ENCODE measurements at places on chromosomes 7 and 10. TPM values are rescaled to one million over a fixed set of nuclear protein-coding genes. Genes with fewer than 3 reads are reported as not detected.

The ZNF365 gene
- polyA plus RNA-seq: 7.0 TPM

The VAX1 gene
- not detected for polyA plus RNA-seq

The CALN1 gene
- polyA plus RNA-seq: not detected

The PSPH gene
- polyA plus RNA-seq: 6.6 TPM

The WIPF3 gene
- polyA plus RNA-seq: not detected

The GRM8 gene
- polyA plus RNA-seq: not detected

The ESYT2 gene
- polyA plus RNA-seq: 55.3 TPM

The LRGUK gene
- not detected for polyA plus RNA-seq

The KIF11 gene
- polyA plus RNA-seq: 3.1 TPM

The MMRN2 gene
- polyA plus RNA-seq: not detected

The CPXM2 gene
- not detected for polyA plus RNA-seq

DNA sequence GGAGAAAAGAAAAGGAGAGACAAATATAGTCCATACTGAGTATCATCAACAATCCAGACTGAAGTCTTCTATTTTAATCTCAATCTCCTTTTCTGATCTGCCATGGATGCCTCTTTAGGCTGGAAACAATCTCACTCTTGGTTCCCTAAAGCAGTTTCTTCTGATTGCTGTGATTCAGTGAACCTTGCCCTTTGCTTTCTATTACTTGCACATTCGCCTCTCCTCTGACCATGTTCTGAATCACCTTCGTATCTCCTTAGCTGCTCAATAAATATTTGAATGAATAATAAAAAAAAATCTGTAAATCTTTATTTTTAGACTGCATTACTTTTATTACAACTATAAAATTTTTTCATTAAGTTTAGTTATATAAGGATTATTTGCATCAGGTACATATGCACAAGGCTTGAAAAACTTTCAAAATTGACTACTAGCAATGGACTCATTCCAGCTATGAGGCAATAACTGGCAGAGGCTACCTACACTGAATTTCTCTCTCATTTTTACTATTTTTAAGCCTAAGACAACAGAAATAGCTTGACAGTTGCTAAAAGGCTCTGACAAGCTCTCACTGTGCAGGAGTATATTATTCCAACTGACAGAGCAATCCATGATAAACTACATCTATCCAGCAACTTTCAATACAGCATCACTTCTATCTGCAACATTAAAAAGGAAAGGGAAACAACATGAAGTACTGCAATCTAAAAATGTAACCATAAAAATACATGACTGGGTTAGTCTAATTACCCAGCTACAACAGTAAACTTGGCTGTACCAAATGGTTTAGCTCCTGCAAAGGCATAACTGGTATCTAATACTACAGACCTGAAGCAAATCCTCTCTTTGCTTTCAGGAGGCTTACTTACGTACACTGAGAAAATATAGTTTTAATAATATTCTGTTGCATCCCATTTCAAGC lies 25.6 kb downstream of the TM9SF3 start:
- no peak for DNase-seq

DNA sequence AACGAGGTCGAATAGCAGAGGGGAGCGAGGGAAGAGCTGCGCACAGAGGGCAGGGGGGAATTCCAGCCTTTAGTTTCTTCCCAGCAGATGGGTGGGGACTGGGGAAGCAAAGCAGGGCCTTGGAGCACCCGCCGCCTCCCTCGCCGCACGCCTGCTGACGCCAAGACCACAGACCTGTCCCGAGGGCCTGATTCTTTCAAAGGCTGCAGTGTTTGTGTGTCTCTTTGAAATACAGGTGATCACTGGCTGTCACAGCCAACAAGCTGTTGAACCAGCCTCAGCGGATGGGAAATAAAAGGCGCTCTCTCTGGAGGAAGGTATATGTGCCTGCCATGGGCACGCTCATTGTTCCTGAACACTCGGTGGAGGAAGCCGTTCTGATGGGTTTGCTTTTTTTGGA lies 119.3 kb downstream of the FAM53B start:
- no peak for DNase-seq

DNA sequence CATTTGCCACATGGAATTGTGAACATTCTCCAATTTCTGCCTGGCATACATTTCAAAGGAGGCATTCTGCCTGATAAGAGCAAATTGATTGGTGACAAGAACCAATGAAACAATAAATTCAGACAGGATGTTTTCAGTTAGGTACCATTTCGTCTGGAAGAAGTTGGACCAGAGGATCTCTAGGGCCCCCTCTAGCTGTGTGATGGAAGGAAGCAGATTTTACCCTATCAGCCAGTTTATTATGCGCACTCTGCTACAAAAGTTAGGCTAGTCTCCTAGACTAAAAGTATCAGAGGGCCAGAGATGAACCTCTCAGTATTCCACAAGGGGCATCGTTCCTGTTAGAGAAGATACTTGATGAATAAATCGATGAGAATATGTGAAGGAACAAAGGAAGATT lies 118.0 kb downstream of the BUB3 start:
- DNase-seq: no peak

- DNase-seq: no peak
These were observed 43.3 kb downstream of the GPR37 start for GRCh38 chr7:124722292-124722691.

DNA sequence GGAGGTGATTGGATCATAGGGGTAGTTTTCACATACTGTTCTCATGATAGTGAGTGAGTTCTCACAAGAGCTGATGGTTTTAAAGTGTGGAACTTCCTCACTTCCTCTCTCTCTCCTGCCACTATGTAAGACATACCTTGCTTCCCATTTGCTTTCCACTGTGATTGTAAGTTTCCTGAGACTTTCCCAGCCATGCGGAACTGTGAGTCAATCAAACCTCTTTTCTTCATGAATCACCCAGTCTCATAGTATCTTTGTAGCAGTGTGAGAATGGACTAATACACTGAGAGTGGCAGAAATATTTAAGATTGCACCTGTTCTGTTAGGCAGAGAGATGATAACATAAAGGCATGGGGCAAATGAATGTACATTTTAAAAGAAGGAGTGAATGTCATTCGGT lies 507.8 kb downstream of the SORCS3 start:
- DNase-seq: no peak

- DNase-seq: no peak
These were observed 6.8 kb upstream of the GATA3 start for GRCh38 chr10:8047452-8048280.

GRCh38 chr7:36040679-36041078 lies 112.4 kb upstream of the EEPD1 start:
- DNase-seq: no peak

- no peak for DNase-seq
These were observed 237.2 kb downstream of the TCF7L2 start for GRCh38 chr10:113187063-113187777.

DNA sequence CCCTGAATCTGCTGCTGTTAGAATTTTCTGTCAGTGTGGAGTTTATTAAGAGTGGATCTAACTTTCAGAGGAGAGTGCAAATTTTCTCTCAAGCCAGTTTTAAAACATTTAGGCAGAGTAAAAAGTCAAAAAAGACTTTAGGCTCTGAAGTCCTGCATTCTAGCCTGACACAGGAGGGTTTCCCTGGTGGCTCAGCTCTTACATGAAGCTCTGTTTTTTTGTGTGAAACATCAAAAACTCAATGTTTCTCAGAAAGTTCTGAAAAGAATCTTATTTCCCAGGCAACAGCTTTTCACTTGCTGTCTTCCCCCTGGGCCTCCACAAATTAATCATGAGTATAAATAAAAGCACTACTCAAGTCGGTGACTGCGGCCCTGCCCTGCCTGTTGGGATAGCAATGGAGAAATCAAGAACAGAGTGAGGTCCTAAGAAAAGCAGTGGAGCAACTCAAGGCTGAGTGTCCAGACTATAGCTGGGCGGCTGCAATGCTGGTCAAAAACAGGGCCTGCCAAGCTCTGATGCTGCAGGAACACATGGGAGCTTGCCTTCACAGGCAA lies 22.3 kb upstream of the WDR11 start:
- no peak for DNase-seq

DNA sequence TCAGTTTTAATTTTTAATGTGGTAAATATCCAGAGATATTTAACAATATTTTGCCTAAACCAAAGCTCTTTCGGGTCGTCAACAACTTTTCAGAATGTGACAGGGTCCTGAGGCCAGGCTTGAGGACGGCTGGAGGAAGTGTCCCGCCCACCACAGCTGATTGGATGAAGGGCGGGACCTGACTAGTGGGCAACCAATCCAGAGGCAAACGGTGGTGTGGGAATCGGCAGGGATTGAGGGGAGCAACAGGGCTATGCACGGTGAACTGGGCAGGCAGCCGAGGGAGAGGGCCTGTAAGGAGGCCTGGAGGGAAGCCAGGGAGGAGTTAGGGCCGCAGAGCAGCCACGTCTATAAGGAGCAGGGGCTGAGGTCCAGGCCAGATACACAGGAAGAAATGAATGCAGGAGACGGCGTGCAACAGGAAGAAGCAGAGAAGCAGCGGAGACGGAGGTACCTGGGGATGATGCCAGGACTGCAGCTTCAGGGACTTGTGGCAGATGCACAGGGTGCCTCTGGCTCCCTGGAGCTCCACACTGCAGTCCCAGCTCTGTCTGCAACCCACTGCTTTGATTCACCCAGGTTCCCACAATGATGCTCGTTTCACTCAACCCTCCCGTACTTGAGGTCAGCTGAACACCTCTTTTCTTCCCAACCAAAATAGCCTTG lies 46.1 kb upstream of the ZMIZ1 start:
- no peak for DNase-seq

DNA sequence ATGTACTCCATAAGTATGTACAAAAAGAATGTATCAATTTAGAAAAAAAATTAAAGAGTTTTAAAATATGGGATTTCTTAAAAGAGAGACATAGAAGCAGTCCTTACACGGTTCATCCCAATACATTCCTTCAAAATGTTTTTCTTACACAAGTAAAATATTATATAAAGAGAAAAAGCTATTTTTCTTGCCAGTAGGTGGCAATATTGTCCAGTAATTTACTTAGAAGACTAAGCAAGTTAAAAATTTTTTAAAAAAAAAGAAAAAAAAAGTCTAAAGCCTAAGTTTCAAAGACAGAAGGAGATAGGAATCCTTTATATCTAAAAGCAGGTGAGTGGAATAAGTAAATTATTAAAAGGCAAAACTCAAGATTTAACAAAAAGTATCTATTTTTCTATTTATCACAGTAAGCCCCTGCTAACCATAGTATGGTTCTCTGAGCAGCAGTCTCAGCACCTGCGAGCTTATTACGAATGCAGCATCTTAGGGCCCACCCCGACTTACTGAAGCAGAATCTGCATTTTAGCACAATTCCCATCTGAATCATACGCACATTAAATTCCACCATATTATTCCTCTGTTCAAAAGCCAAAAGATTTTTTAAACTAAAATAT lies 240.6 kb downstream of the DGKI start:
- no peak for DNase-seq

DNA sequence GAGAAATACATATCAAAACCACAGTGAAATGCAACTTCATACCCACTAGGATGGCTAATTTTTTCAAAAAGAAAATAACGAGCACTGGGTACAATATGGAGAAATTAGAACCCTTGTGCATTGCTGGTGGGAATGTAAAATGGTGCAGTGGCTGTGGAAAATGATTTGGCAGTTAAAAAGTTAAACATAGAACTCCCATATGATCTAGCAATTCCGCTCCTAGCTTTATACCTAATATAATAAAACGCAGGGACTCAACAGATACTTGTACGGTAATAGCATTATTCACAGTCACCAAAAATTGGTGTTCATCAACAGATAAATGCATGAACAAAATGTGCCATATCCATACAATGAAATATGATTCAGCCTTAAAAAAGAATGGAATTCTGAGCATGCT lies 58.8 kb upstream of the PLPP4 start:
- no peak for DNase-seq

DNA sequence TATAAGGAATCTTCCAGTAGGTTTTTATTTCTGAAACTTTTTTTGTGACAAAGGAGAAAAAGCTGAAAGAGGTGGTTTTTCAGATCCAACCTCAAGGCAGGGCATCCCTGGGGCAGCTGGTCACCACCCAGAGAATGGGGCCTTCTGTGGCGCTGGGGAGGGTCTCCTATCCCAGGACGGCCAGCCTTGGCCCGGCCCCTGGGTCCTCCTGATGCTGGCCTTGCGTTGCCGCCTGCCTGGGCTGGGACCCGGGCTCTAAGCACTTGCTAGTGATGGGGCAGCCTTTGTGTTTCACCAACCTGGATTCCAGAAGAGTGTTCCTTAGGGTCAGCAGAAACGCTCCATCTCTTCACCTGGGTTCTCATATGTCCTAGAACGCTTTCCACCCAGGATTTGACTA lies 16.3 kb downstream of the SHH start:
- DNase-seq: no peak

DNA sequence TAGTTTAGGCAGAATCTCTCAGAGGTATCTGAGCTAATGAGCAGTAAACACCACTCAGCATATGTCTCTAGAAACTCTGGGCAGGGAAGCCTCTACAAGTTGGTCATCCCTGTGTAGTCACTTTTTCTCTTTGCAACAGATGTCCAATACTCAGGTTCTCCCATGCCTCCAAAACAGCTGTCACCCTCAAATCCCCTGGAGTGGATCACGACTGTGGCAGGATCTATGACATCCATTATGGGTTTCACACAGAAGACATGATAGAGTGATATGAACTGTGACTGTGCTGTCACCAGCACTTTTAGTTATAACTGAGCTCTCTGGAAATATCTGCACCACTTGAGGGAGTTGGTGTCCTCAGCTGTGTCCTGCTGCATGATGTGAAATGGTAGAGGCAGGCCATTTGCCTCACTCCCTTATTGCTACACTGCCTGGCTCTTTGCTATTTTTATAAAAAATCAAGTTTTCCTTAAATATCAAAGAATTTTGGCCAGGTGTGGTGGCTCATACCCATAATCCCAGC lies 24.1 kb upstream of the ZNRF2 start:
- DNase-seq: no peak

DNA sequence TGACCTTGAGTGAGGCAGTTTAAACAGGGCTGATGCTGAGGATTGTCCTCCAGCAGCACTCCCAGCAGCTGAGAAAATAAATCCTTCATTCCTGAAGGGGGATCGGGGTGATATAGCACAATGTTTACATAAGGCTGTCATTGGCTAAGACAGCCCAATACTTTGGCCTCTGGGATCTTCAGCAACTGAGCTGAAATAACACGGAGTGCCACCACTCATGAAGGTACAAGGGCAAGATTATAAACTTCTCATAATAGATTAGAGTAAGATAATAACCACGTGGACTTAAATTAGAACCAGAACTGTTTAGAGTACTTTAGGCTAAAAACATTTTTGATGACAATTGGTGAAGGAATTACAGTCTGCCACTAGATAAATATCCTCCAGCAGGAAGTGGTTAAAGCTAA lies 70.0 kb upstream of the PAPSS2 start:
- no peak for DNase-seq

GRCh38 chr7:132430861-132431822 lies 145.1 kb downstream of the PLXNA4 start:
- DNase-seq: no peak

- DNase-seq: no peak
These were observed 167.2 kb downstream of the PRKG1 start for GRCh38 chr10:51241461-51241860.

DNA sequence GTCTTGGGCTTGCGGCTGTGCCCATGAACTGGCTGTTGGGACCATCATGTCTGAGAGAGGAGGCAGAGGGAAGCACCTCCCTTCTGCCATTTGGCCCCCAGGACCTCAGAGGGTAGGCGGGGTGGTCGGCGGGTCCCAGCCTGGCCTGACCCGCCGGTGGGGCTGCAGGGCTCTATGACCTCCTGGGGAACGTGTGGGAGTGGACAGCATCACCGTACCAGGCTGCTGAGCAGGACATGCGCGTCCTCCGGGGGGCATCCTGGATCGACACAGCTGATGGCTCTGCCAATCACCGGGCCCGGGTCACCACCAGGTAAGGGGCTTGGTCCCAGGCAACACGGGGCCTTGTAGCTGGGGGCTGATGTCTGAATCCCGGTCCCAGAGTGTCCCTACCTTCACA lies 14.1 kb downstream of the SUMF2 start:
- DNase-seq: no peak

- no peak for DNase-seq
These were observed 17.3 kb upstream of the PRKAR2B start for GRCh38 chr7:107027208-107027607.
